CD8-positive, alpha-beta memory T cell (primary cell): ENCODE measurements at places on chromosomes 13 and 19. TPM values are rescaled to one million over a fixed set of nuclear protein-coding genes. Genes with fewer than 3 reads are reported as not detected.

Gene IL11
- not detected for polyA plus RNA-seq

Gene ZNF526
- 9.0 TPM for polyA plus RNA-seq

Gene CLEC4G
- polyA plus RNA-seq, result not detected

Gene RASA3
- 123 TPM for polyA plus RNA-seq

Gene LGALS7B
- polyA plus RNA-seq, result not detected

Gene CD33
- polyA plus RNA-seq, result not detected

Gene MIA
- not detected for polyA plus RNA-seq

Gene CEP89
- polyA plus RNA-seq, result 13.8 TPM

Gene LSR
- polyA plus RNA-seq, result 77.8 TPM

Gene PTGIR
- not detected for polyA plus RNA-seq

Gene CASP14
- polyA plus RNA-seq, result not detected

Gene HTR2A
- not detected for polyA plus RNA-seq

Gene NOTCH3
- not detected for polyA plus RNA-seq

Gene PGLYRP2
- 0.49 TPM for polyA plus RNA-seq

Gene PDX1
- not detected for polyA plus RNA-seq

Gene WDR88
- polyA plus RNA-seq, result 0.25 TPM

Gene GRK1
- polyA plus RNA-seq, result not detected

Gene CALR3
- polyA plus RNA-seq, result not detected

Gene ZNF627
- polyA plus RNA-seq, result 6.2 TPM

Gene ZNF541
- polyA plus RNA-seq, result 0.18 TPM

Gene ZNF540
- polyA plus RNA-seq, result 4.9 TPM

Gene SLC10A2
- polyA plus RNA-seq, result not detected

Gene TLE6
- polyA plus RNA-seq, result not detected

Gene GSX1
- not detected for polyA plus RNA-seq

Gene SYNGR4
- polyA plus RNA-seq, result not detected

Gene SACS
- 7.8 TPM for polyA plus RNA-seq

Gene VSTM2B
- not detected for polyA plus RNA-seq

Gene ZNF816
- polyA plus RNA-seq, result 17.1 TPM

Gene BCL3
- 9.8 TPM for polyA plus RNA-seq

Gene RNF17
- polyA plus RNA-seq, result not detected

Gene IGFL2
- not detected for polyA plus RNA-seq

Gene APOC4
- not detected for polyA plus RNA-seq

Gene FCAR
- not detected for polyA plus RNA-seq

Gene C13orf42
- polyA plus RNA-seq, result not detected

Gene FGF14
- not detected for polyA plus RNA-seq

Gene NTF4
- polyA plus RNA-seq, result not detected

Gene IZUMO4
- 0.58 TPM for polyA plus RNA-seq

Gene ZNF700
- polyA plus RNA-seq, result 3.3 TPM

Gene TPP2
- 63.5 TPM for polyA plus RNA-seq

Gene GZMM
- 327 TPM for polyA plus RNA-seq

Gene HCST
- 1,883 TPM for polyA plus RNA-seq

Gene PTGER1
- not detected for polyA plus RNA-seq

Gene CACNG6
- not detected for polyA plus RNA-seq

Gene SIGLEC5
- not detected for polyA plus RNA-seq

Gene NMRK2
- polyA plus RNA-seq, result not detected

Gene CRX
- not detected for polyA plus RNA-seq

Gene KCNK6
- polyA plus RNA-seq, result 3.6 TPM

Gene ELSPBP1
- not detected for polyA plus RNA-seq

Gene ZIK1
- 7.6 TPM for polyA plus RNA-seq

Gene CYP4F12
- not detected for polyA plus RNA-seq

Gene CEACAM4
- not detected for polyA plus RNA-seq
